ENCODE measurements at places on chromosomes 6 and 20. TPM values are rescaled to one million over a fixed set of nuclear protein-coding genes. Genes with fewer than 3 reads are reported as not detected.

Gene TRDN
- not detected for total RNA-seq

Gene ELMO2
- total RNA-seq: 17.4 TPM

Gene DBNDD2
- 5.0 TPM for total RNA-seq

Gene RIPPLY2
- total RNA-seq: 0.40 TPM

Gene DOK5
- 0.20 TPM for total RNA-seq

Gene ANGPT4
- total RNA-seq: not detected

Gene TCP11
- total RNA-seq: not detected

Gene TFAP2D
- total RNA-seq: not detected

DNA sequence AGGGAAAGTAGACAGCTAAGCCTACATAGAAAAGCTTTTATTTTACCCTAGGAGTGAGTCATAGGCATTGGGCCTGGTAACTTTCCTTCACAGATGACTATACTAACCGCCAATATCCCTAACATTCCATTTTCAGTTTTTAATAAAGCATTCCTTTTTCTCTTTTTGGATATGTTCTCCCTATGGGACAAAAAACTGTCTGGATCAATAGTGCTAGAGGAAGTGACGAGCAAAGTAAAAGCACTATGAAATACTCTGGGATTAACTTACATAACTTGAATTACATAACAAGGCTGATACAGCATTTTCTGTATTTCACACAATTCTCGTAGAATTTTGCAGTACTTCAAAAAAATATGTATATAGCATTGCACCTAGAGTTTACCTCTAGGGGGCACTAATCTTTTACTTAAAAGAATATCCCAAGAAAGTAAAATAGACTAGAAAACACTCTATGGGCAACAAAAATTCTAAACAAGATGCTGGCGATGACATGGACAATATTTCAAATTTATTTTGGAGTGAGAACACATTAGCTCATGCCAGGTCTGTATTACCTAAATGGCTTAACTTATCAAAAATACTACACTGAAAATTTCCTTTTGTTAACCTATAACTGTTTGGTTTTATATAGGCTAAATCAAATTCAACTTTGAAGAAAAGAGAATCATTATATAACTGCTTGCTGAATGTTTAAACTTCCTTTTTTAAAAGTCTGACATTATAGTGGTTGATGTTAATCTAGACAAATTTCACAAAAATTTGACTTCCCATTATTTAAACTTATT, 66.3 kb upstream of the DST start:
- DNase-seq: peak; percentile 67

- DNase-seq: no peak
Measured at GRCh38 chr6:99310553-99310952, 38.9 kb downstream of the FAXC start.

DNA sequence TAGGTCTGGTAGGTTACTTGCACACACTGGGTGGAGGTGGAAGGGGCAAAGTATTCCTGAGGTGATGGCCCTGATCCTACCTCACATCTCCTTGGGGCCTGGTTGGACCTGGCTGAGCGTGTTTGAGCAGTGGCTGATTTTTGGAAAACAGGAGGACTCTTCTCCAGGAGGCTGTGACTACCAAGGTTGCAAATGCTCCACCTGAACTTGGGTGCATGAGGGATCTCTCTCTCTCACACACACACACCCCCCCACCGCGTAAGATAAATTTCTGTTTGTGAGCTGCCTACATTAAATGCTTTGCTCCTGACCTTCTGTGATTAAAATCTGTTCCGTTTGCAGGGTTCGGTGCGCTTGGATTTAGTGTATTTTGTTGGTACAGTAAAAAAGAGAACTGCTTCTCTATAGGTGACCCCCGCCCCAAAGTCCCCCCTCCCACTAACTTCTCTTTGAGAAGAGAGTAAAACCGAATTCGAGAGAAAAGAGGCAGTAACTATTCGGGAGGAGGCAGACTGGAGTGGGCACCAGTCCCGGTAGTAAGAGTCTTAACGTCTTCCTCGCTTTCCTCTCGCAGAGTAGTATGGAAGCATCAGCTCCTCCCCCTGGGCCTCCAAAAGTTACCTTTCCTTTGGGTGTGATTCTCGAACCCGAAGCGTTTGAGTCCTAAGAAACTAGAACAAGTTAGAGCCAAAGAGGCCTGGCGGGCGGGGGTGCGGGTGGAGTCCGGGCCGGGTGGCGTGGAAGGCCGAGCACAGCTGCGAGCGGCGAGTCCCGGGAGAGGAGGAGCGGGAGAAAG, 585 bp upstream of the DSE start:
- DNase-seq: no peak

DNA sequence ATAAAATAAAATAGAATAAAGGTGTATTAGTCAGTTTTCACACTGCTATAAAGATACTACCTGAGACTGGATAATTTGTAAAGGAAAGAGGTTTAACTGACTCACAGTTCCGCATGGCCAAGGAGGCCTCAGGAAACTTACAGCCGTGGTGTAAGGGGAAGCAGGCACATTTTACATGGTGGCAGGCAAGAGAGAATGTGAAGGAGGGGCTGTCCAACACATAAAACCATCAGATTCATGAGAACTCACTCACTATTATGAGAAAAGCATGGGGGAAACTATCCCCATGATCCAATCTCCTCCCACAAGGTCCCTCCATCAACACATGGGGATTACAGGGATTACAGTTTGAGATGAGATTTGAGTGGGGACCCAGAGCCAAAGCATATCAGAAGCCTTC, 41.1 kb upstream of the BCAS1 start:
- no peak for DNase-seq

GRCh38 chr20:8326899-8327298, 194.8 kb downstream of the PLCB1 start:
- no peak for DNase-seq

- DNase-seq: no peak
Measured at GRCh38 chr20:46683668-46683938, 5.6 kb downstream of the TP53RK start.

DNA sequence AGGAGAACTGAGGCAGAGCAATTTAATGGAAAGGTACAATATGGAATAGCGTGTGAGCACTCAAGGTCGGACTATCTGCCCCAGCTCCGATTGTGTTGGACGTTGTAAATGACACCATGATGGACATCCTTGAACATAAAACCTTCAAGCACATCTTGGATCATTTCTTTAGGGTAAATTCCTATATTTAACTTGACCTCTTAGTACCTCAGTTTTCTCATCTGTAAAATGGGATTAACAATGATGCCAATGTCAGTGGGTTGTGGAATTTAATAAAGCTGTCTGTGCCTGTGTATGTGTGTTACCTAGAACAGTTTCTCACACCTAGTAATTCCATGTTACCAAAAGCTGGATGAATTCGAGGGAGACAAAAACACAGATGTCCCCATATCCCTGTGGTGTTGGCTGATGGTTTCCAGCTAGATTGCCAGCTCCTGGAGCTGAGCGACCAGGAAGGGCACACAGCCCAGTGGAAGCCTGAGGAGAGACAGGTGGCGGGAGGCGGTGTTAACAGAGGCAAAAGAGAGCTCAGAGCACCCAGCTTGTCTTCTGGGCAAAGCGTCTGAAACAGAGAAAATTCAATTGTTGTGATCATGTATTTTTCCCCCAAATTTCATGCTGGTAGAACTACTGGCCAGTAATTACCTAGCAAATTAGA, 32.6 kb downstream of the MDFI start:
- DNase-seq: no peak

- no peak for DNase-seq
Measured at GRCh38 chr6:134529921-134530320, 212.0 kb upstream of the SGK1 start.

- DNase-seq: no peak
Measured at GRCh38 chr6:143901885-143902750, 37.8 kb downstream of the ZC2HC1B start.

- no peak for DNase-seq
Measured at GRCh38 chr6:130473886-130474285, 108.1 kb downstream of the TMEM200A start.

GRCh38 chr20:24674921-24675605, 205.6 kb downstream of the SYNDIG1 start:
- no peak for DNase-seq

DNA sequence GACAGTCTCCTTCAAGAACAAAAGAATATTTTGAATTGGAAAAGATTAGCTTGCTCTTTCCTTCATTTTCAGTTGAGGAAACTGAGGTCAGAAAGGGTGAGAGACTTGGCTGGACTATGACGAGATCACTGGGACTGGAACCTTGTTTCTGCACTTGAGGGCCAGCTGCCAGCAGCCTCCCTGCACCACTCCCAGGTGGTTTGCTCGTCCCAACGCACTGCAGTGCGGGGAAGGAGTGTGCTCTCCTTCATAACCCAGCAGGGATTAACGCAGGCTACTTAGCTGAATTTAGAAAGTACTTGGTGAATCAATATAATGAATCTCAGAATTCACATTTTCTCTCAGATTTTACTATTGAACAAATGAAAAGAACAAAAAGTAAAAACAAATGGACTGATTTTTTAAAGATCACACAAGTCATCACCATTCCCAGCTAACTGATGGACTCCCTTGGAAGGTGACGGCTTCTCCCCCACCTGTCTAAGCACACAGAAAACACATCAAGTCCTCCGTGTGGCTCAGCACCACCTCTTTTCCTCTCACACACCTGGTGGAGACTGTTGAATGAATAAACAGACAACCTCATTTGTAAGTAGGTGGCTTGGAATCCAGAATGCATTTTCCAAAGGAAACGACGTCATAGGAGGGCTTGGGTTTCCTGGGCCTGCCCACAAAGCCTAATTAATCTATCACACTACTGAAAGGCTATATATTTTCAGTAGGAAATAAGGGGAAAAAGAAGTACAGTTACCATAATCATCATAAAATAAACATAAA, 121.0 kb downstream of the QRSL1 start:
- DNase-seq: no peak

DNA sequence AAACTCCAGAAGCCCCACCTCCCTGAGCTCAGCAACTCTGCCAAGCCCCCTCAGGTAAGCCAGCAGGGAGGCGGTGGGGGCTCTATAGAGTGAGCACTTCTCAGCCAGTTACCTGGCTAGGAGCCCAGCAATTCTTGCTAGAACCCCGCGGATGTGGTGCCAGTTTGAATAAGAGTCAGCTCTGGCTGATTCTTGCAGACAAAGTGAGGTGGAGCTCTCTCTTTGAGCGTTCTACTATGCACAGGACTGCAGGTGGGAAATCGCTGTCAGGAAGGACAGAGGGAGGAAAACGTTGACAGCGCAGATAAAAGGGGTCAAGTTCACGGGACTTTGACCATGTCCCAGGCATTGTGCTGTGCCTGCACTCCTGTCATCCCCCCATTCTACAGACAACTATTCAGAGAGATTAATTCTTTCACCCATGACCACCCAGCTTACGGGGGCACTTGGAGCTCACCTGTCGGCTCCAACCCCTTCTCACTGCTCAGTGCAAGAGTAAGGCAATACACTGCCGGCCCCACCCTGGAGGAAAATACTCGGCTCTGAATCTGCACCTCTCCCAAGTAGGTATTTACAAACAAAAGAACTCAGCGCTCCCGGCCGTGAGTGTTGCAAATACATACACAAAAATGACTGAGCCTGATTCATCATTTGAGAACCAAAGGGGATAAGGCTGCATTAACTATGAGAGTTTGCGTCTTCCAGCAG, 92.9 kb downstream of the ANKRD60 start:
- DNase-seq: no peak
